Right atrium auricular region (tissue), 2 donors: ENCODE measurements at places on chromosomes 13 and 19. TPM values are rescaled to one million over a fixed set of nuclear protein-coding genes. Genes with fewer than 3 reads are reported as not detected.

DNA sequence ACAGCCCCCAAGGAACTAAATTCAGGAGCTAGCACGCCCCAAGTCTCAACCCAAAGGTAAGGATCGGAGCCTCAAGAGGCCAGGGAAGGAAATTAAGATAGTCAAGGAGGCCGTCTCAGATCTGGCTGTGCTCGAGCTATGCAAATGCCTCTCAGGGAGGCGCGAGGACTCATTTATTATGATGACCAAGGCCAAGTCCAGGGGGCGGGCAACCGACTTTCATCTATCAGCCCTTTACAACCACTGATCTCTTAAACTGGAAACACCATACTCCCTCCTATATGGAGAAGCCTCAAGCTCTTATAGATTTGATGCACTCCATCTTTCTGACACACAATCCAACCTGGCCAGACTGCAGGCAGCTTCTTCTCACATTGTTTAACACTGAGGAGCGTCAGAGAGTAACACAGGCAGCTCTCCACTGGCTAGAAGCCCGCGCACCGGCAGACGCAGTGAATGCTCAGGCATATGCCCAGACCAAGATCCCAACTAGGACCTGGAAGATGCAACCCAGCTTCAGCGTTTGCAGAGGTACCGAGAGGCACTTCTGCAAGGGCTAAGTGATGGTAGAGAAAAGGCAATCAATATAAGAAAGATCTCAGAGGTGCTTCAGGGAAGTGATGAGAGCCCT lies 9.6 kb upstream of the SLC15A1 start:
- no peak for DNase-seq

ZNF358 gene
- 109 TPM for total RNA-seq

CAMSAP3 gene
- 0.55 TPM for total RNA-seq

GRCh38 chr13:49958321-49958720 lies 22.2 kb upstream of the SPRYD7 start:
- no peak for DNase-seq

ZNF829 gene
- total RNA-seq: 2.2 TPM

DNA sequence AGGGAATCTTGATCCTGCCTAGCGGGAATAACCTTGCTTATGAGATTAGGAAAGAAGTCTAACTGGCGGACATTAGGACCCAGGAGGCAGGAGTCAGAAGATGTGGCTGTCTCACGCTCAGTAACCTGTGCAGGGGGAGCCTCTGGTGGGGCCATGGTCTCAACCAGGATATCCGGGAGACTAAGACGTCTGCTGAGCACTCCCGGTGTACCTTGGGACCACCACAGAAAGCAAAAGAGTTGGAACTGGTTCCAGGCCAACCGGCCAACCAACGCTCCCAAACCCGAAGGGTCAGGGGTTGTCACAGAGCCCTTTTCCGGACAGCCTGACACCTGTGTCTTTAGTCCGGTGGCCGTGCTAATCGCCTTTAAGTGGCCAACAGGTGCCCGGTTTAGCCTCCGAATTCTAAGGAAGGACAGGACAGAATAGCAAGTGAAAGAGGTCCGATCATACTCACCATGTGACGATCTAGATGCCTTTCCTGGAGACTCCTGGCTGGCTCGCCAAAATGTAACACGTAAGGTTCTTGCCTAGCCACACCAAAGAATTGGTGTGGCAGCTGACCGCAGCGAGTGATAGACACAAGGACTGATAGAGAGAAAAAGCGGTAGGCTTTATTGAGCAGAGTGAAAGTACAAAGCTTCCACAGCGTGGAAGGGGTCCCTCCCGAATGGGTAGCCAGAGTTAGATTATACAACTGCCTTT lies 103.9 kb upstream of the DIAPH3 start:
- DNase-seq: no peak

DNA sequence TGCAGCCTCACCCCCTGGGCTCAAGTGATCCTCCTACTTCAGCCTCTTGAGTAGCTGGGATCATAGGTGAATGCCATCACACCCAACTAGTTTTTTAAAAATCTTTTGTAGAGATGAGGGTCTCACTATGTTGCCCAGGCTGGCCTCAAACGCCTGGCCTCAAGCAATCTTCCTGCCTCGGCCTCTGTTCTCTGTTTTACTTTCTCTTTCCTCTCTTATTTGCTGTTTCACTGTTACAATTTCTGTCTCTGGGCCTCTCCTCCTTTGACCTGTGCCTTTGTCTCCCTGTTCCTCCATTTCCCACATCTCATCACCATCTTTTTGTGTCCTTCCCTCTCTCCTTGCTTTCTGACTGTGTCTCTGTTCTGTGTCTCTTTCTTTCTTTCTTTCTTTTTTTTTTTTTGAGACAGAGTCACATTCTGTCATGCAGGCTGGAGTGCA lies 9.3 kb downstream of the SHKBP1 start:
- DNase-seq: no peak
